Left lung (tissue), 14 donors: ENCODE measurements at places on chromosomes 4 and X. TPM values are rescaled to one million over a fixed set of nuclear protein-coding genes. Genes with fewer than 3 reads are reported as not detected.

Gene CDKL5
- 37.6 TPM for total RNA-seq

Gene NXF2B
- not detected for total RNA-seq

Gene PSMD10
- total RNA-seq: 45.5 TPM

Gene ZFP92
- total RNA-seq: 2.8 TPM

Gene SHROOM3
- total RNA-seq: 96.9 TPM

Gene RAP2C
- total RNA-seq: 18.5 TPM

Gene PSAPL1
- total RNA-seq: 0.06 TPM

Gene SHROOM4
- 39.1 TPM for total RNA-seq

Gene ETDA
- total RNA-seq: not detected

Gene MAGEC3
- not detected for total RNA-seq

Gene ANXA10
- total RNA-seq: 0.63 TPM

Gene AKAP14
- total RNA-seq: not detected

Gene STATH
- total RNA-seq: not detected

Gene FAM47A
- total RNA-seq: not detected

Gene TAPT1
- total RNA-seq: 42.9 TPM

Gene HHIP
- total RNA-seq: 50.1 TPM

Gene LGI2
- 7.7 TPM for total RNA-seq

Gene HSFX4
- total RNA-seq: not detected

Gene NHS
- total RNA-seq: 1.4 TPM

Gene LRCH2
- total RNA-seq: 4.4 TPM

Gene CXorf51A
- not detected for total RNA-seq

Gene C4orf33
- total RNA-seq: 11.0 TPM

Gene PRSS48
- not detected for total RNA-seq

Gene FAM184B
- total RNA-seq: 0.18 TPM

Gene ADH1A
- total RNA-seq: 1.3 TPM

Gene EPHA5
- total RNA-seq: not detected

Gene YY2
- total RNA-seq: 1.6 TPM

Gene C4orf36
- total RNA-seq: 2.1 TPM

Gene CPLX1
- total RNA-seq: 3.2 TPM

Gene CT83
- not detected for total RNA-seq

Gene NDST4
- not detected for total RNA-seq

Gene MEPE
- total RNA-seq: not detected

Gene CNKSR2
- 5.3 TPM for total RNA-seq

Gene UTP3
- total RNA-seq: 28.0 TPM

Gene PCSK1N
- 2.3 TPM for total RNA-seq

Gene PHOX2B
- total RNA-seq: not detected

Gene FGFR3
- 10.8 TPM for total RNA-seq

Gene RIPPLY1
- not detected for total RNA-seq

Gene ARMCX1
- total RNA-seq: 25.1 TPM

Gene RAB40A
- total RNA-seq: 0.21 TPM

Gene STBD1
- total RNA-seq: 9.0 TPM

Gene ITGB1BP2
- 3.0 TPM for total RNA-seq

Gene RAB40AL
- total RNA-seq: 0.58 TPM

Gene IGFBP7
- 527 TPM for total RNA-seq

Gene SCRG1
- 0.79 TPM for total RNA-seq

Gene FHDC1
- 32.9 TPM for total RNA-seq

Gene GALNT7
- 25.2 TPM for total RNA-seq

Gene PGRMC1
- total RNA-seq: 96.6 TPM

Gene LNX1
- total RNA-seq: 2.5 TPM

Gene SPANXA1
- total RNA-seq: not detected

Gene ZIC3
- total RNA-seq: not detected

Gene NSUN7
- 7.4 TPM for total RNA-seq

Gene PROM1
- total RNA-seq: not detected

Gene ABCG2
- 7.9 TPM for total RNA-seq

Gene MAGEA4
- total RNA-seq: not detected
